H7 (cell line): ENCODE measurements at places on chromosomes 2 and 18. TPM values are rescaled to one million over a fixed set of nuclear protein-coding genes. Genes with fewer than 3 reads are reported as not detected.
A peak's percentile ranks its signal among the peaks of the same experiment; 100 is the strongest.

DNA sequence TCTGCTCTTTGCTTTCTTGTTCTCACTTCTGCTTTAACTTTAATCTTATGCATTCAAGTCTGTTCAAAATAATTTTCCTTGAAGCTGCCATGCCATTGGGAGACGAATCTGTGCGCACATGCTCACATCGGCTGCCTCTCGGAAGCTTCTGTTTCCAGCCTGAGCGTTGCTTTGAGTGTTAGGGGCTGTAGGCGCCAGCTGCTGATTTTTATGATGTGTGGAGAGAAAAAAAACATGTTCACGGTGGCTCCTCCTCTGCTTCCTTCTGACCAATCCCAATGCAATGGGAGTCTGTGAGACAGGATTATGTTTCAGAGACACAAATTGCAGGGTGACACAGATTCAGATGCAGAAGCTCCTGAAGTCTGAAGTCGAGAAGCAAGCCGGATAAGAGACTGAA lies at the start of gene MC4R:
Gene MC4R, minus strand, starts transcription at position 180 of the 400 bp plus-strand sequence. CDS start 426 bp downstream, outside the sequence.
- peak; percentile 17 for DNase-seq

GRCh38 chr18:13551305-13551603 lies 175.1 kb downstream of the FAM210A start:
- DNase-seq = no peak

DNA sequence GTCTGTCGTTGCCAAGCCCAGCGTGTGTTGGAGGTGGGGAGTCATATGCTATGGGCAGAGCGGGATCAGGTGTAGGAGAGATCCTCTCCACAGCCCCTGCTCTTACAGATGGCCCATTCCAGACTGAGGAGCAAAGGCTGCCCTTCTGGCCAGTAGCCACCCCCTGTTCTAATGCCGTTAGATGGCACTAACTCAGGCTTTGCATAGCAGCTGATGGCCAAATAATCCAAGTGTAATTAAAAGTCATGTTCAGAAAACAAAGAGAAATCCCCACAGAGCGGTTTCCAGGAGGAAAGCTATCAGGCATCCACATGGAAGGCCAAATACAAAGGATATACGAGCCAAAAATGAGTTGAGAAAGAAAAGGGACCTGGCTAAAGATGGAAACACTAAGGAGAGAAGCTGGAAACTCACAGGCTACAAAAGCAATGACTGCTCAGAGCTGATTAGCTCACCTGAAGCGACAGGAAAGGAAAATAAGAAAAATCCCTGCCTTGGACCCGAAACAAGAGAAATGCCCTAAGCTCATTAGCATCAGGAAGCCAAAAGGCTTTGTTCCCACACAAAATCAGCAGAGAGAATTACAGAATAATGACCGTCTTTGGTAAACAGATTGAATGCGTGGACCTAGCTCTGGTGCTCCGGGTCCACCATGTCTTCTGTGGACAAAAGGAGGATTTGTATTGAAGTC lies 1002.4 kb upstream of the KLHL29 start:
- DNase-seq = no peak

- no peak for DNase-seq
Measured at GRCh38 chr2:221485503-221485870, 86.6 kb downstream of the EPHA4 start.

- DNase-seq = no peak
Measured at GRCh38 chr2:84131278-84131830, 327.7 kb downstream of the SUCLG1 start.

GRCh38 chr2:152050915-152051314 lies 47.9 kb downstream of the CACNB4 start:
- DNase-seq = no peak

ASB18 gene
- total RNA-seq = not detected in 2 replicates

REG1B gene
- not detected in 2 replicates for total RNA-seq

DYNAP gene
- total RNA-seq = not detected in 2 replicates

CDH7 gene
- 0.11 and 0.17 TPM in 2 replicates for total RNA-seq

NEB gene
- total RNA-seq = 0.14 and 1.00 TPM in 2 replicates

GKN1 gene
- total RNA-seq = not detected in 2 replicates

NEURL3 gene
- 0.10 TPM in 1 of 2 replicates, not detected in the other for total RNA-seq

GPR55 gene
- 0.04 TPM in 1 of 2 replicates, not detected in the other for total RNA-seq

IL36RN gene
- total RNA-seq = not detected in 2 replicates
